ENCODE measurements at places on chromosomes 2 and 18.

- no peak for DNase-seq
Measured at GRCh38 chr2:206918263-206918662, 21.1 kb upstream of the CPO start.

DNA sequence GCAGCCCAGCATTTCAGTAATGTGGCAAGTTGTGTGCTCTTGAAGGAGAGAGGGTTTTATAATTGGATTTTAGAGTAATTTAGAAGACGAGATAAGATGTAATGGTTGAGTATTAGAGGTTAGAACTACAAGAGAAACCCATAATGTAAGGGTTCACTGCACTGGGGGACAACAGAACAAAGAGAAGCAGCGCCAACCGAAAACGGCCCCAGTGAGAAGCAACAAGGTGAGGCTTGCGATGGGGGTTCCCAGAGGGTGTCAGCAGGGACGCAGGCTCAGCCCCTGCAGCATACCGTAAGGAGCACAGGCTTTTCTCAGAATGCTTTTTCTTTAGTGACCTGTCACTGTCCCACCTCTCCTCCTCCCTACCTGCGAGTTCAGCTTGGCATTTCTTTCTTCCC, 183.9 kb upstream of the ETAA1 start:
- DNase-seq: no peak

DNA sequence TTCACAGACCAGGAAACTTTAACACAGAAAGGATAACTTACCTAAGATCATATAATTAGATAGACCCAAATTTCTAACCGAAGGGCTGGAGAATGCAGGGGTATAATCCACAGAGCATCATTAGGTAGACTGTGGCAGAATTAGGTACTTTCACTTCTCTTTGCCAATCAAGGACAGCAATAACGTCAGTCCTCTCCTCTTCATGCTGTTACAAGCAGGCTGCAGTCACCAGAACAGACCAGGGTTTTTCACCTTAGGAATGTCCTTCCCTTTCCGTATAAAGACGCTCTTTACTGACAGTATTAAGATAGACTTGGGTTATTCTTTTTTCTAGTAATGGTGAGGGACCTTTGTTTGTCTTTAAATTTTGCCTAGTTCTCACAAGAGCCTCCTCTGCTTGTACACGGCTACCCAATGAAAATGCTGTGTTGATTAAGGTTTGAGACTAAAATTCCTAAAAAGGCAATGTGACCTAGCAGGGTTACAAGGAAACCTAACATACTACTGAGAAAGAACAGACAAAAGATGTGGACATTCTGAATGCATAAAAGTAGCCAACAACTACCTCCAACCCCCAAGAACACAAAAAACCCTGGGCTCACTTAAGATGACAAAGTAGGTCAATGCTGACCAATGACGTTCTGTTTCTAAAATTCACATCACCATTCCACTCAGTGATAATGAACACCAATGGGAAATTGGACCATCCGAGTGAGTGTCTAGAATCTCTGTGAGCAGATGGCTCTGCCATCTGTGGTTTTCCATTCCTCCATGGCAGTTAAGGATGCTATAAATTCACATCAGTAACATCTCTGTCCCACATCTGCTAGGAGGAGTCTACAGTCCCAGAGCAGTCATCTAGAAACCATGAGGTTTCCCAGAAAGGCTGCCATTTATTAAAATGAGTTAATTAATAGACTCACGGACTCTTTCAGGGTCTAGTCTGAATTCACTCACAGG, 2.1 kb downstream of the PDIA6 start:
- DNase-seq: peak; percentile 28

DNA sequence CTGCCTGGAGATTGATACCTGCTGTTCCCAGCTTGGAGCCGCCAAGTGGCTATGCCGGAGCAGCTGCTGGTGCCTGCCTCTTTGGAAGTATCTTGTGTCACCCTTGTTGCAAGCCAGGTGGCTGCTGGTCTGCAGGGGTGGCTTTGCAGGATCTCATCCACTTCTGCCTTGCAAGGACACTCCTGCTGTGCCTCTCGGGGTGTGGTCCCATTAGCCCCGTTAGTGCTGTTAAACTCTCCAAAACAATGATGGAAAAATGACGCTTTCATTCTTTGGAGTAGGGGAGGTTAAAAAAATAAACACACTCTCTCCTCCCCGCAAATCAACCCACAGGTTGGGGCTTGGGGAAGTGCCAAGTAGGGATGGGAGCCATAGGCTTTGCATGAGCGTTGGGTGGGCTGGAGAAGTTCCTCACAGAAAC, 352.8 kb downstream of the RNF144A start:
- DNase-seq: no peak

- no peak for DNase-seq
Measured at GRCh38 chr2:229206548-229206947, 64.5 kb downstream of the PID1 start.

DNA sequence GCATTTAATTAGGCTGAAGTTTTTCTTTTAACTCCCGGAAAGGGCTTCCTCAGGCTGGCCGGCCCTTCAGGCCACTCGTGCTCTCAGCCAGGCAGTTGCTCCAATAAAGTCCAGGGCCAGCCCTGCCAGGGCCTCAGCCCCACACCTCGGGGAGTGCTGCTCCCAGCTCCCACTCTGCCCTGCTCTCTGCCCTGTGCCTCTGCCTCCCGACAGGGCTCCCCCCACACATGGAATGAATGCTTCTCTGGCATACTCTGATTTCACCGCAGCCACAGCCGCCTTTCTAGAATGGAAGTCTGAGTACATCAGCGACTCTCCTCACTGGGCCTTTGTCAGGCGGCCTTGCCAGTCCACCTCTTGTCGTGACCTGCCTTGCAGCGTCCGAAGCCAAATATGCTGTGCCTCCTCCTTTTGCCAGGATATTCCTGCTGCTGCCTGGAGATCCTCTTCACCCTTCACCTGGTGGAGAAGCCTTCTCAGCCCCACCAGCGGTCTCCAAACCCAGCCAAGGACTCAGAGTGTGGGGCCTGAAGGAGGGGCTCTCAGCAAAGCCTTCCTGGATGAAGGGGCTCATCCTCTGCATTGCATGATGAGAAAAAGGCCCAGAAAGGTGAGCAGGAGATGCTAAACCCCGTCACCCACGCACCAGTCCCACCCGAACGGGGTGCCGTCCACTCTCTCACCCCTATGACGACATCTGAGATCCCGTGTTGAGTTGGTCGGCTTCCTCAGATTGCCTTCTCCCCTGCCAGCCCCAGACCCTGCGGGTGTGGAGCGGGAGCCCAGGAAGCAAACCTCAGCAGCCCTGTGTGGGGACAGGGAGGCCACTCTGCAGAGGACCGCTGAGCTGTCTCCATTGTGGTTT, 472.7 kb upstream of the HS6ST1 start:
- no peak for DNase-seq

All from fibroblast of skin of right quadriceps (primary cell).